Islet precursor cell (in vitro differentiated cells): ENCODE measurements at places on chromosomes 1 and 21.
A peak's percentile ranks its signal among the peaks of the same experiment; 100 is the strongest.

- peak; percentile 38 for DNase-seq
Measured at GRCh38 chr21:45821315-45821962, 160.1 kb upstream of the COL6A1 start.

DNA sequence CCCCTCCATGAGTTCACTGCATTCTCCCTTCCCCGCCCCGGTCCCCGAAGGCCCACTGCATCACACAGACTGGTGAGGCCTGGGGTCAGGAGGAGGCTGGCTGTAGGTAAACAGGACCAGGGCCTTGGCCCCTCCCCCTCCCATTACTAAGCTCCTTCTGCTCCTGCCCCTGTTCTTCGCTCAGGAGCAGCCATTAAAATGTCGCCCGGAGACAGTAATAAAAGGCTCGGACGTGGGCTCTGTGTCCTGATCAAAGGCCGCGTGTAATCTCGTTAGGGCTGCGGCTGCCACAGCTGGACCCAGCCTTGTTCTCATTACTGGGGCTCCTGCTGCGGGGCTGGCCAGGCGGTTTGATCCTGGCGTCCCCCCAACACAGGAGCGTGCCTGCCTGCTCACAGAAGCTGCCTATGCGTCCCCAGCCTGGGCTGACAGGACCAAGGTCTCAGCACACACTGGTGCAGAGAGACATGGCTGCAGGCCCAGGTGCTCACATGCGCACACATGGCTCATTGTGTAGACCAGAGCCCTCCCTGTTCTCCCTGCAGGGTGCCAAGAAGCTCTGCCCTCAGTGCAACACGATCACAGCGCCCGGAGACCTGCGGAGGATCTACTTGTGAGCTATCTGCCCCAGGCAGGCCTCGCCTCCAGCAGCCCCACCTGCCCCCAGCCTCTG, 24.0 kb downstream of the TMEM53 start:
- DNase-seq: peak; percentile 67

GRCh38 chr1:15062479-15063099, 91.0 kb upstream of the TMEM51 start:
- DNase-seq: no peak

DNA sequence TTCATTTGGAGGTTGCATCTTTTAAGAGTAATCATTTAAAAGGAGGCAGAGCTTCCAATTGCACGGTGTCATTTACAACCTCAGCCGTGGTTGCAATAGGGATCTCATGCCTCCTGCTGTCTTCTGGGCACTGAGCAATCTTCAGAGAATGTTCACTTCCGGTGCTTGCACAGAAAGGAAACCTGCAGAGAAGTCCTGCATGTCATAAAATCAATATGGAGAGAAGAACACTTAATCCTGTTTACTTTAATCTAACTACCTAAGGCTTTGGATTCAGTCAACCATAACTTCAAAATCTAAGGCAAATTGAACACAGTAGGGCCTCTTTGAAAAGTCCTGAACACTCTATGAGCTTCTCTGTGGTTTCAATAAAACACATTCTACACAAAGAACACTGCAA, 11.3 kb upstream of the MAP10 start:
- DNase-seq: no peak

GRCh38 chr21:22516230-22516629, 1518.0 kb downstream of the NCAM2 start:
- no peak for DNase-seq

- no peak for DNase-seq
Measured at GRCh38 chr1:84467298-84467697, 11.8 kb upstream of the RPF1 start.
